ENCODE measurements at places on chromosomes 4 and X.

- no peaks in the 10 kb centered on the region for H3K36me3 ChIP-seq
- no peak overlapping the region for H3K27ac ChIP-seq
- no peak overlapping the region for H3K4me3 ChIP-seq
- no peaks in the 10 kb centered on the region for H3K27me3 ChIP-seq
- peak; percentile 30 for DNase-seq
Observed at GRCh38 chrX:134727363-134727762, 69.1 kb upstream of the PLAC1 start.

- no peak overlapping the region for H3K27ac ChIP-seq
- no peak for DNase-seq
- H3K27me3 ChIP-seq, result no peaks in the 10 kb centered on the region
- no peaks in the 10 kb centered on the region for H3K36me3 ChIP-seq
- no peaks in the 10 kb centered on the region for H3K4me1 ChIP-seq
- no peak overlapping the region for H3K4me3 ChIP-seq
Observed at GRCh38 chr4:103673983-103674382, 45.8 kb downstream of the TACR3 start.

GRCh38 chrX:139949703-139950102 is 15.6 kb downstream of the CXorf66 start:
- H3K4me3 ChIP-seq, result no peak overlapping the region
- H3K4me1 ChIP-seq, result no peaks in the 10 kb centered on the region
- no peaks in the 10 kb centered on the region for H3K27me3 ChIP-seq
- no peak overlapping the region for H3K27ac ChIP-seq
- no peak for DNase-seq
- H3K36me3 ChIP-seq, result no peaks in the 10 kb centered on the region

GRCh38 chrX:112834031-112834845 is 6.4 kb downstream of the AMOT start:
- H3K27ac ChIP-seq, result no peak overlapping the region
- H3K27me3 ChIP-seq, result no peaks in the 10 kb centered on the region
- H3K4me1 ChIP-seq, result no peaks in the 10 kb centered on the region
- no peak for DNase-seq
- H3K36me3 ChIP-seq, result no peaks in the 10 kb centered on the region

DNA sequence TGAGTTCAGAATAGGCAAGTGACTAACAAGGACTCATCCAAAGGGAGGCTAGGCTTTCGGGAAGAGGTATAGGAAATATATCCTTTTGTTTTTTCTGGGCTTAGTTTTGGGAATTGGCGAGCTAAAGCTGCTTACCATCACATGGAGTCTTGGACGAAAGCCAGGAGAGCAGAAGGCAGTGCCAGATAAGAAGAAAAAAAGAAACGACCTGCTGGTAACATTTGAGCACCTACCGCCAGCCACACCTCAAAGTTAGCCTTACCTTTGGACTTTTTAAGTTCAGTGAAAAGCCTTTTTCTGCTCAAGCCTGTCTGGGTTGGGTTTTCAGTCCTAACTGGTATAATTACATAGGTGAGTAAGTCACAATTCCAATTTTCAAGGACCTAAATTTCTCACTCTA is 85.1 kb upstream of the LCORL start:
- H3K27me3 ChIP-seq, result no peaks in the 10 kb centered on the region
- H3K4me3 ChIP-seq, result no peak overlapping the region
- H3K4me1 ChIP-seq, result no peaks in the 10 kb centered on the region
- DNase-seq, result no peak
- no peak overlapping the region for H3K27ac ChIP-seq
- H3K36me3 ChIP-seq, result no peaks in the 10 kb centered on the region

GRCh38 chr4:8735236-8736089 is 136.2 kb downstream of the HMX1 start:
- no peak for DNase-seq
- H3K27me3 ChIP-seq, result peaks cover 1% of the 10 kb centered on the region
- no peaks in the 10 kb centered on the region for H3K4me1 ChIP-seq
- H3K36me3 ChIP-seq, result no peaks in the 10 kb centered on the region

- no peaks in the 10 kb centered on the region for H3K36me3 ChIP-seq
- DNase-seq, result no peak
- H3K4me3 ChIP-seq, result no peak overlapping the region
- H3K27ac ChIP-seq, result no peak overlapping the region
- H3K27me3 ChIP-seq, result no peaks in the 10 kb centered on the region
- H3K4me1 ChIP-seq, result no peaks in the 10 kb centered on the region
Observed at GRCh38 chrX:107541244-107541643, 87.1 kb upstream of the PRPS1 start.

DNA sequence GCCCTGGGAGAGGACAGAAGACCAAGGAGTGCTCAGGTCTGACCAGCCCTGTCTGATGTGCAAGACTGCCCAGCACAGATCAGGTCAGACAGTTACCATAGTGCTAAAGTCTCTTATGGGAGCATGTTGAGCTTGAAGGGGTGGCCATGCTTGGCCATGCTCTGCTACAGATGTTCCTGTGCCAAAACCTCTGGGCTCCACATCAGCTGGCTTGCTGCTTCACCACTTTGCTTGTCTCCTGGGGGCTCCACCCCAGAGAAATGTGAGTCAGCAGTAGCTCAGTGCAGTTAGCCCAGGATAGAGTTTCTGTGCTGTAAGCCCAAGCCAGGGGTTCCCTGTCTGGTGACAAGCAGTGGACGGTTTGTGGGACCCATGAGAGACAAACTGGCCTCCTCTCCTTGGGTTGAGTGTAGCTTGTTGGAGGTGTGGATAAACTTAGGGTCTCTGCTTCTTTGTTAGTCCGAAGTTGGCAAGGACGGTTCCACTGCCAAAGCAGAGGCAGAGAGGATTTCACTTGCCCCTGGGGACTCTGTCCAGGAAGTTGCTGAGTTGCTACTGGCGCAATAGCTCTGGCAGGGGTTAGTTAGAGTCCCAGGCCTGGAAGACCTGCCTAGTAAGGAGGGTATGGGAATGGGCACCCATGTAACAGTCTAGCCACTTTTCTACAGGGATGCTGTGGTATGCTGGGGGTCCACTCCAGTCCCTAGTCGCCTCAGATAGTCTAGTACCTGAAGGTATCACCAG is 8.7 kb upstream of the TMSB15C start:
- DNase-seq, result no peak
- H3K4me1 ChIP-seq, result no peaks in the 10 kb centered on the region
- H3K27me3 ChIP-seq, result no peaks in the 10 kb centered on the region
- H3K36me3 ChIP-seq, result no peaks in the 10 kb centered on the region

DNA sequence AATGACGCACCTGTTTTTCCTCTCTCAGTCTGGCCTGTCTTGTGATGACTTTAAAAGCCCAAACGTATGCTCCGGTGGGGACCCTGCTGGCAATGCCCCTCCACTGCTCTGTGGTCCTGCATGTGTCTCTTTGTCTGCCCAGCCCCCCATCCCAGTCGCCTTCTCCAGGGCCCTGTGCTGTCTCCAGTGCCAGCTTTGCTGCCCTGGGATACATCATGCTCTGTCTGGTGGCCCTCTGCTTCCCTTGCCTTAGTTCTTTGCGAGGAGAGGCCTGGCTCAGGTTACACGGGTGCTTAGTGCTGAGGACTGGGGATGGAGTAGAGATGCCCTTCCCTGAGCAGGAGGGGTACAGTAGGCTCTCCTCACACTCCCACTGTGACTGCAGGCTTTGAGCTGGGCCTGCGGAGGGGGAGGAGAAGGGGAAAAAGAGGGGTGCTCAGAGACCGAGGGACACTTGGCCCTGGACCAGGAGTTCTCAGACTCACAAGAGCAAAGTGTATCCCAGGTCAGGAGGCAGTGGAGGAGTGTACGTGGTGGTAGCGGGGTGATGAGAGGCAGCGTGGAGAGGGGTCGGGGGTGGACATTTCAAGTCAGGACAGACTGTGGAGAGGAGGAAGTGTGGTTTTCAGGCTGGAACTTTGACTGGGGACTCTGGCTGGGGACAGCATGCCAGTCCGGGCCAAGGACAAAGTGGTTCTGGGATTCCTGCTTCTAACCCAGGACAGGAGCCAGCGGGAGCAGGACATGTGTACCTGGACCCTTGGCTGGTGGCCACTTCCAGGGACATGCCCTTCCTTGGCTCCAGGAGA is 2.8 kb downstream of the APLN start:
- H3K4me3 ChIP-seq, result no peak overlapping the region
- DNase-seq, result no peak

DNA sequence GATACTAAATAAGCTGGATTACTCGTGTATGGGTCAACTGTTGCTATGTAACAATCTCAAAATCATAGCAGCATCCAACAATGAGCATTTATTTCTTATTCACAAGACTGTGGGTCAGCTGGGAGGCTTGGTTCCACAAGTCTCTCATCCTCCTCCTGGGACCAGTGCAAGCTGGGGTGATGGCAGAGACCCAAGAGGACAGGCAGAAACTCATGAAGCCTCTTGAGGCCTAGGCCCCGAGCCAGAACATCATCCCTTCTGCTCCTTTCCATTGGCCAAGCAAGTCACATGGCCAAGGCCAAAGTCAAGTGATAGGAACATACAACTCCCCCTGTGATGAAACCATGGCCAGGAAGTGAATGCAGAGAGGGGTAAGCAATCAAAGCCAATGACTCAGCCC is 422.1 kb downstream of the BCOR start:
- no peaks in the 10 kb centered on the region for H3K4me1 ChIP-seq
- no peak overlapping the region for H3K4me3 ChIP-seq
- no peak overlapping the region for H3K27ac ChIP-seq
- no peak for DNase-seq
- H3K36me3 ChIP-seq, result no peaks in the 10 kb centered on the region
- no peaks in the 10 kb centered on the region for H3K27me3 ChIP-seq

GRCh38 chr4:77044461-77045150 is 31.2 kb downstream of the CCNI start:
- DNase-seq, result peak; percentile 9
- no peak overlapping the region for H3K27ac ChIP-seq
- H3K4me3 ChIP-seq, result no peak overlapping the region
- H3K4me1 ChIP-seq, result peaks cover 13% of the 10 kb centered on the region

- no peak overlapping the region for H3K4me3 ChIP-seq
- H3K27me3 ChIP-seq, result no peaks in the 10 kb centered on the region
- H3K27ac ChIP-seq, result no peak overlapping the region
- no peak for DNase-seq
- H3K36me3 ChIP-seq, result no peaks in the 10 kb centered on the region
Observed at GRCh38 chr4:33961761-33962160, 2282.6 kb downstream of the ARAP2 start.

GRCh38 chrX:2933125-2933900 is 4.2 kb upstream of the ARSD start:
- H3K36me3 ChIP-seq, result peaks cover 2% of the 10 kb centered on the region
- H3K4me1 ChIP-seq, result no peaks in the 10 kb centered on the region
- no peak overlapping the region for H3K4me3 ChIP-seq
- H3K27ac ChIP-seq, result no peak overlapping the region

DNA sequence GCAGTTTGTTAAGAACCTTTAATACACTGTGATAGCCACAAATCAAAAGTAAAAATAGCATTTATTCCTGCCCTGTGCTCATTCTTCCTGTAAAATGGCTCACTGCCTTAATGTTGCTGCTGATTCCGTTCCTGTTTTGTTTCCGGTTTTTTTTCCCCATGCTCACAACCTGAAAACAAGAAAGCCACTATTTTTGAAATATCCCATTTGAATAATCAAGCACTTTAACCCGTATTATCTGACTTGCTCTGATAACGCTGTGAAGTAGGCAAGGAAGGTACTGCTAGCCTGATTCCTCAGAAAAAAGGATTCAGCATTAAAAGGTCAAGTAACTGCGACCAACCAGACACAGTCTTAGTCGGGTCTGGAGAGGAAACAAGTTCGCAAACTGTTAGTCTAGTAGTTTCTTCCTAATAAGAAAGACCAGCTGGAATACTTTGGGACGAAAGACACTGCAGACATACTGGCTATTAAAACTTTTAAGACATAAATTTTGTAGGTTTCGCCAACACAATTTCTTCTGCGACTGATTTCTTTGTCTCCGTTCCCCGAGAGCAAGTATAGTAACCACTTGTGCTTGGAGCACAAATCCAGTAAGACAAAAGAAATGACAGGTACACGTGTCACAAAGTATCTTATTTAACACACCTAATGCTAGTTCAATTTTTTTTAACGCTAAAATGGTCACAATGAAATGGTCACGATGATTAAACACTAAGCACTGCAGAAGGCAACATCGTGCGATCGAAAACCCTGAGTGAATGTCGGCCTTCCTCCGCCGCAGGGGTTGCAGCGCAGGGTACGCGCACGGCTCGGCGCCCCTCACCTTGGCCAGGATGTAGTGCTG is 802 bp downstream of the COX18 start:
- peaks cover 23% of the 10 kb centered on the region for H3K4me1 ChIP-seq
- DNase-seq, result peak; percentile 32
- no peaks in the 10 kb centered on the region for H3K27me3 ChIP-seq
- H3K36me3 ChIP-seq, result 0 out of 2 replicates have a peak, but pooled peaks cover 1% of the 10 kb centered on the region

- no peaks in the 10 kb centered on the region for H3K36me3 ChIP-seq
- no peaks in the 10 kb centered on the region for H3K4me1 ChIP-seq
- peaks cover 3% of the 10 kb centered on the region for H3K27me3 ChIP-seq
- H3K4me3 ChIP-seq, result no peak overlapping the region
Observed at GRCh38 chr4:25879991-25880651, 17.3 kb upstream of the SEL1L3 start.

DNA sequence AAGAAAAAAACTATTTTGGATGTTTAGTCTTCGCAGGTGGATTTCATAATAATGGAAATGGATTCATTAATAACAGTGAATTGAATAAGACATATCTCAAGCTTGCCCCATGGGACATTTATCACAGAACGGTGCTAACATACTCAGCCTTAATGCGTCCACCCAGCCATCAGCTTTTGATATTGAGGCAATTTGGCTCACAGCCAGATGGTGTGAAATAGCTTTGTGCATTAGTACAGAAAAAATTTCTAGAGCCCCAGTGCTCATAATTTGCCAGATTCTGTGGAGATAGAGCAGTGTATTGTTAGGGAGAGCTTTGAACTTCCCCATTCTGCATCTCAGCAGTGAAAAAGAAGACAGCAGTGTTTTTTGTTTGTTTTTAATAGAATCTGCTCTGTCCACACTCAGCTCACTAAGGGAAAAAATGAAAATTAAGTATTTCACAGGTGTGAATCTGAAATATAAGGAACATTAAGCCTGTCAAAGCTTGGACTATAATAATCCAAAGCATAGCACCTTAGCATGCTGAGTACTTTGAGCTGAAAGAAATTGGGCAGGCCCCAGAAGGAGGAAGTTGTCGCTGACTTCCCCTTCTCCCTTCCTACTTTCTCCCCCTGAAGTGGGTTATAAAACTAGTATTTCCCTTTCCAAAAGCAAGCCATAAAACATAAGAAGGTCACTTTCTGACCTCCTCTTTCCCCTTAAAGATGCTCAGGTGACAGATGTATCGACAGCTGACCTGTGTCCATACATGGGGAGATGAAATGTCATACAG is 295.8 kb downstream of the MAGEB5 start:
- no peak for DNase-seq
- H3K36me3 ChIP-seq, result no peaks in the 10 kb centered on the region
- no peaks in the 10 kb centered on the region for H3K27me3 ChIP-seq
- H3K4me3 ChIP-seq, result no peak overlapping the region
- H3K4me1 ChIP-seq, result no peaks in the 10 kb centered on the region

Data from HepG2 (cell line).